Caudate nucleus (tissue), 63 donors: ENCODE measurements at places on chromosomes 3 and 15.

DNA sequence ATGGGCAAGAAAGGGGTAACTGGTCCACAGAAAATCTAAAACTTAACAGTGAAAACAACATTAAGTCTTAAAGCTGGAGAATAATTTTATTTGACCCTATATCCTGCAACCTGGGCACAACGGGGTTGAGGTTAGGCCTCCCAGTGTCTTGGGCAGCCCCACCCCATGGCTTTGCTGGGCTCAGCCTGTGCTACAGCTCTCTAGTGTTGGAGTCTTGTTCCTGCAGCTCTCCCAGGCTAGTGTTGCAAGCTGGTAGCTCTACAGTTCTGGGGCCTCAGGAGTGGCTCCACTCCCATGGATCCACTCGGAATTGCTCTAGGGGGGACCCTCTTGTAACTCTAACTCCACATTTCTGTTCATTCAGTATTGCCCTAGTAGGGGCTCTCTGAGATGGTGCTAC is 24.9 kb upstream of the GNB4 start:
- DNase-seq: no peak

DNA sequence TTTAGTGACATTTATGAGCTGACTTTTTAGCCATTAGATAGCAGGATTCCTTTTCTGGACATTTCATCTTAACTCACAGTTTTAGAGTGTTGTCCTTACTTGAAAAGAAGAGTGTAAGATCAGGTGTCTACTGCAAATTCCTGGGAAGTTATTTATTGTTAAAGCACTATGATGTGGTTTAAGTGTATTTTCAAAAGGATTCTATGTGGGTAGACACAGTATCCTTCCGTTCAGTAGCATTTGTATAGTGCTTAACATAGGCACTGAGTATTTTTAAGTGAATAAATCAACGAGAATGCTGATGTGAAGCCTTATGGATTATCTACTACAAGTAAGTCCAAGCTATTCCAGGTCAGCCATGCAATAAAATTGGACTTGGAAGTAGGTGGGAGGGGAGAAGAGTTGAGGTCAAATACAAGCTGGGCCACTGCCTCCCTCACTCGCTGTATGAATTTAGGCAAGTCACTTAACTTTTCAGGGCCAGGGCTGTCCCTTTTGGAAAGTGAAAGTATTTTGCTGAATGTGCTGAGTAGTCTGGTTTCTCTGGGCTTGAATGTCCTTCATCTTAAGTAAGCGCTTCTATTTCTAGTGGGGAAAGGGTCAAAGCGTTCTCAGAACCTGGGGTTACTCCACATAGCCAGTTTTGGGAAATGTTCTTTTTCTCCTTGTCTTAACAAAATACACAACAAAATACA is 48.6 kb downstream of the GAP43 start:
- no peak for DNase-seq

DNA sequence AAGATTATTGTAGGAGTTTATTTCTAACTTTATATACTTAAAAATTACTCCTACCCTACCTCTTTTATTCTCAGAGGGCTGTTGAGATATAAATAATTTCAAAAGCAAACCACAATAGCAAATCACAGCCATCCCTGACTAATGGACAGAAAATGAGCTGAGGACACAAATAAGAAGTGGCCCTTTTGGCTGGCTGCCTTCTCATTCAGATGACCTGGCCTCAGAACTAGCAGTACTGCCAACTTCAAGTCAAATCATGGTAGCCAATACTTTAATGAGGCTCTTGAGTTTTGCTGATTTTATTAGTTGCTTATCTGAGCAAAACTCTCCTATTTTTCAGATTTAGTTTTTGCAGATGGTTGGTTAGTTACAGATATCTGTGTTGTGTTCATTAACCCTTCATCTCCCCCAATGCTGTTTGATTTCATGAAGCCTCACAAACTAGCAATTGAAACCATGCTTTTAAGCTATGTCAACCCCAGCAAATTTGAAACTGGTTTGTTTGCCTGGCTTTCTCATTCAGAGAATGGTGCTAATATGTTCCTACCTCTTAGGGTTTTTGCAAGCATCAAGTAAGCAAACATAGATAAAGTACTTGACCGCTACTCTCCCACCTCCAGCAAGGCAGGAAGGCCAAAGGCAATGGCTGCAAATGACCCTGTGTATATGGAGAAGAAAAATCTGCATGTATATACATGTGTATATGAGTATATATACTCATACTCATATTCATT is 73.4 kb upstream of the HACD2 start:
- DNase-seq: no peak

DNA sequence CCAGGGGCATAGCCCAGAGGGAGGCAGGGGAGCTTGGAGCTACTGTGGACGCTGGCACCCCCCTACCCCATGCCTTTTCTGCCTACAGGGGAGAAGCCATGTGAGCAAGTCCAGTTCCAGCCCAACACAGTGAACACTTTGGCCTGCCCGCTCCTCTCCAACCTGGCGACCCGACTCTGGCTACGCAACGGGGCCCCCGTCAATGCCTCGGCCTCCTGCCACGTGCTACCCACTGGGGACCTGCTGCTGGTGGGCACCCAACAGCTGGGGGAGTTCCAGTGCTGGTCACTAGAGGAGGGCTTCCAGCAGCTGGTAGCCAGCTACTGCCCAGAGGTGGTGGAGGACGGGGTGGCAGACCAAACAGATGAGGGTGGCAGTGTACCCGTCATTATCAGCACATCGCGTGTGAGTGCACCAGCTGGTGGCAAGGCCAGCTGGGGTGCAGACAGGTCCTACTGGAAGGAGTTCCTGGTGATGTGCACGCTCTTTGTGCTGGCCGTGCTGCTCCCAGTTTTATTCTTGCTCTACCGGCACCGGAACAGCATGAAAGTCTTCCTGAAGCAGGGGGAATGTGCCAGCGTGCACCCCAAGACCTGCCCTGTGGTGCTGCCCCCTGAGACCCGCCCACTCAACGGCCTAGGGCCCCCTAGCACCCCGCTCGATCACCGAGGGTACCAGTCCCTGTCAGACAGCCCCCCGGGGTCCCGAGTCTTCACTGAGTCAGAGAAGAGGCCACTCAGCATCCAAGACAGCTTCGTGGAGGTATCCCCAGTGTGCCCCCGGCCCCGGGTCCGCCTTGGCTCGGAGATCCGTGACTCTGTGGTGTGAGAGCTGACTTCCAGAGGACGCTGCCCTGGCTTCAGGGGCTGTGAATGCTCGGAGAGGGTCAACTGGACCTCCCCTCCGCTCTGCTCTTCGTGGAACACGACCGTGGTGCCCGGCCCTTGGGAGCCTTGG is 5.6 kb downstream of the CIB1 start:
- no peak for DNase-seq

DNA sequence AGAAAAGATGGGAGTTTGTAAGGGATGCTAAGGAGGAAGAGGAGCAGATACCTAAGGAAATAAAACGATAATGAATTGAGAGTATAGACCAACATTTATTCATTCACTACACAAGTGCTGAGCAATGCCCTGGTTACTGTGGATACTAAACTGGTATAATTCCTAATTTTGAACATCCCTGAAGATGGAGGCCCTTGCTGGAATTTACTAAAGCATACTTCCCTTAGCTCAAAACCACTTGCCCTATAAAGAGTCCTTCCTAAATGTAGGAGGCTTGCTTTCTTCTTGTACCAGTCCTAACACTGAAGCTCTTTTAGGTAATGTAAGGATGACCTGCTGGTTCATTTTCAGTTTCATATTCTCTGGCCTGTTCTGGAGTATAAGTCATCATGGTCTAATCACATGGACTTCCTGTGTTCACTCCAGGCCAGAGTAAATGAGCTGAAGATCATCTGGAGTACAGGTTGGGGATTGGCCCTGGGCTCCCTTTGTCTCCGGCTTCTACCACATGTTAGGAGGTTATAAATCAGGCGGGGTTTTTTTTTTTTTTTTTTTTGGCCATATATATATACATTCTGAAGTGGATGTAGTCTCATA is 40.1 kb upstream of the MTMR10 start:
- DNase-seq: no peak

DNA sequence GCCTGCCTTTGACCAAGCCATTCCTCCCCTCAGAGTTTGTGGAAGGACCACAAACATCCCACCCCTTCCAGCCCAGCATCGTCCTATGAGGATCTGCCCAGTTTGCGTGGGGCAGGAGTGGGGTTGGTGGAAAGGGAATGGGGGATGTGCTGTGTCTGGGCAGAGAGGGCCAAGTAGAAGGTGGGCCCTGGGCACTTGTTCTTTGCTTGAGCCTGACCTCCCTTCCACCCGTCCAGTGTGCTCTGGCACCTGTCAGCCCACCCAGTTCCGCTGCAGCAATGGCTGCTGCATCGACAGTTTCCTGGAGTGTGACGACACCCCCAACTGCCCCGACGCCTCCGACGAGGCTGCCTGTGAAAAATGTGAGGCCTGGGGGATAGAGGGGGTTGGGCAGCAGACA is 10.3 kb downstream of the SPINT1 start:
- no peak for DNase-seq

DNA sequence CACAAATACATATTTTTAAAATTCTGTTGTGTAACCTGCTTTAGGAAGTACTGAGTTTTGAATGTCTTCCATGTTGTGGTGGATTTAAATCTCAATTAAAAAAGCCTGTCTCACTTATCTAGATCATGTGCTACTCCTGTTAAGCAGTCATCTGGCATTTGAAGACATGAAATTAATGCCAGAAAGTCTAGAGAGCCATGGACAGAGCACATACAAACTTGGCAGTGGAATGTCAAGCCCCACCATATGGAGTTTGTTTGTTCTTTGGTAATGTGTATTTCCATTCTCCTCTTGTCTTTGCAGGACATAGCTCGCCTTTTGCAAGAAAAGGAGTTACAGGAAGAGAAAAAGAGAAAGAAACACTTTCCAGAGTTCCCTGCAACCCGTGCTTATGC is 39.3 kb upstream of the UTS2B start:
- DNase-seq: no peak

DNA sequence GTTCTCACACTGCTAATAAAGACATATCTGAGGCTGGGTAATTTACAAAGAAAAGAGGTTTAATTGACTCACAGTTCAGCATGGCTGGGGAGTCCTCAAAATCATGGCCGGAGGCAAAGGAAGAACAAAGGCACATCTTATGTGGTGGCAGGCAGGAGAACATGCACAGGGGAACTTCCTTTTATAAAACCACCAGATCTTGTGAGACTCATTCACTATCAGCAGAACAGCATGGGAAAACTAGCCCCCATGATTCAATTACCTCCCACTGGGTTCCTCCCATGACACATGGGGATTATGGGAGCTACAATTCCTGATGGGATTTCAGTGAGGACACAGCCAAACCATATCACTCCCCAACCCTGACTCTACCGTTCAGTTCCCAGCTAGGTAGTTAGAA is 59.7 kb upstream of the MINAR1 start:
- DNase-seq: no peak

DNA sequence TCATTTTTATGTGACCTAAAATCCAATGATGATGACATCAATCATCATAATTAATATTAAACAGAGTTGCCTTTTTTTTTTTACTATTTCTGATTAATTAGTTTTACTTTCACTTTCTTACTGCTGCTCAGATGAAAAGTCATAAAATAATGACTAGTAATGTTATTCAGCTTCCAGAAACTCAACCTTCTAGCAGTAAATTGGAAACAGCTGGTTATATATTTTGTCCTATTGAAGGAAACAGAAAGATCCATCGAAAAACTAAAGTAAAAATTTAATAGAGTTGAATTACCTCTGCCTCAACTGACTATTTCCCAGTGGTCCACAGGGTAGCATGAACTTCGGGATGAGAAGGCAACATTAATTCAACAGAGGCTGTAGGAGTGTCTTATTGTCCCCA is 107.1 kb upstream of the PTX3 start:
- no peak for DNase-seq

GRCh38 chr3:197354568-197355001 is 56.2 kb upstream of the DLG1 start:
- no peak for DNase-seq

DNA sequence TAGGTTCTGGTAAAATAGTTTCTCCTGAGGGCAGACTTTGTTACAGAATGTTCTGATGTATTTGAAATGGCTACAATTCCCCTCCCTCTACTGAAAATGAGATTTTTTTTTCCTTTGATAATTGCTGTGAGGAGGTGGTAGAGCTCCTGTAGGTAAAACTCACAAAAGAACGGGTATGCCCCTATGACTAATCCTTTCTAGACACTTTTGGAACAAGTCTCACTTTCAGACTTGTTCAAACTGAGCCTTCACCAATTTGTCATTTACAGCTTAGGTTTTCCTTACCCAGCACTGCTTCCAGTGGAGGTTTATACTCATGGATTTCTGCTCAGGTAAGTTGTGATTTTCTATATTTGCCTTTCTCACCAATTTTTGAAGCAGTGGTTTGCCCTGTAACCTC is 115.6 kb downstream of the NLGN1 start:
- DNase-seq: no peak
